ENCODE measurements at places on chromosomes 3 and 15.

GRCh38 chr3:69741032-69741767 lies 1.9 kb downstream of the MITF start:
- no peak for DNase-seq

DNA sequence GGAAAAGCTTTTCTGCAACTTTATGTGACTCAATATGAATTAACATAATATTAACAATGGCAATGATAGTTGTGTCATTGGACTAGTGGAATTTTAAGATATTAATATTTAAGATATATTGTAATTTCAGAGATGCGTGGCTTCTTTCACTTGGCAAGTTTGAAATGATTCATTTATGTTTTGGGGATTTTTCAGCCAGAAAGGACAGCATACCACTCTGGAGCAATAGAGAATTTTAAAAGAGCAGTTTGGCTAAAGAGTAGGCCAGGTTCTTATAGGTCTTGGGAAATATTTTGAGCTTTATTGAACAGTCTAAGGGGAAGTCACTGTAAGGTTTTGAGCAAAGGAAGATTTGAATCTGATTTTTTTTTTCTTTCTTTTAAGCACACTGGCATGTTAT lies 16.5 kb downstream of the GMPS start:
- no peak for DNase-seq

DNA sequence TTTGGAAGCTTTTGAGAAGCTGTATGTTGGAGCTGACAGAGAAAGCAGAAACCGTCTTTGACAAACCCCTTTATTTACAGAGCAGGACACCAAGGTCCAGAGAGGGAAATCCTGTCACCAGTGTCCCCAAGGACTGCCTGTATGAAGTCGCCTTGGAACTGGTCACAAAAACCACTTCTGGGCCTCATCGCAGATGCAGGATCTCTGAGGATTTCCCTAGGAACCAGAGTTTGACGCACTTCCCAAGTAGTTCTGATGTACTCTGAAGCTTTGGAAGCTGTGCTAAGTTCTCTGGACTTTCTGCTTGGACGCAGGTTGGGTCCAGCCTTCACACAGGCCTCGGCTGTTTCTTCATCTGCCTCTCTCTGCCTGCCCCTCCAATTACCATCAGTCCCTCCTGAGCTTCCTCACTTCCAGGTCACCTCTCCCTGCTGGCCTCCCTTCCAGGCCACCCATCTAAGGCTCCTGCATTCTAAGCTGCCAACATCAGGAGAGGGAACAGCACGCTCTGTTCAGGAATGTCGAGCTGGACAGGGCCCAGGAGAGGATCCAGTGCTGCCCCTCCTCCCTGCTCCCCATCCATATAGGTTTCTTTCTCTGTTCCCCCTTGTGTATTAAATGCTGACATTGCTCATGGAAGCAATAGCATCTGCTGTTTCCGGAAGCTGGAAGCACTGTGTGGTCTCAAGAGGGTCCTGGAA lies 270.8 kb downstream of the OPA1 start:
- no peak for DNase-seq

DNA sequence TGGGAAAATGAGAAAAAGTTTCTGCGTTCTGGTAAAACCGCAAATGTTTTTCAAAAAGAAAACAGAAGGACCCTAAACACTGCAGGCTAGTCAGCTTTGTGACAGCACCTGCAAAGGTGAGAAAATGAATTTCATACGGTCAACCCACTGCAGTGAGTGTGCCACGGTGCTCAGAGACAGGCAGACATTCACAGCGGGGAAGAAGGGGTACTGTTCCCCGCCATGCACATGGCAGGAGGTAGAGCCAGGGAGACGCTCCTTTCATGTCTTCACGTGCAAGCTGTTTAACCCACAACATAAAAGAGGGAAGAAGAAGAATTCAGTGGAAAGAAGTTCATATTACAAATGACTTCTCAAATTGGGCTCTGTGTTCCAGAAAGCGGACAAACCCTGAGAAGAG lies 109.5 kb downstream of the SEC22A start:
- DNase-seq, result no peak

- DNase-seq, result no peak
These were observed 946.8 kb downstream of the TUSC7 start for GRCh38 chr3:117656391-117656790.

- no peak for DNase-seq
These were observed 15.5 kb upstream of the GATM start for GRCh38 chr15:45393851-45394250.

DNA sequence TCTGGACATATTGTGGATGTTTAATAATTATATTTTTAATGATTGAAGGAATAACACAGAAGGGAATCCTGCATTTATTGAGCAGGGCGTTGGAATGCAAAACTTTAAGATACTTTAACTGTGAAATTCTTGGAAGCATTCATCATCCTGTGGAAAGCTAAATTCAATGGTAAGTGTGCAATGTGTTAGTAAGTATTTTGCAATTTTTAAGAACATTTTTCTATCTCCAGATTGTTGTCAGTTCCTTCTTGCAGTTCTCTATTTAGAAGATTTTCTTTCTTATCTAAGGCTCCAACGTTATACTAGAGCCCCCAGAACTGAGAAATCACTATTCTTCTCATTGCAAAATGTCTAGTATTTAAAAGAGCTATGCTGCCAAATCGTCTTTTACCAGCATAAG lies 132.2 kb upstream of the TSC22D2 start:
- DNase-seq, result no peak

- no peak for DNase-seq
These were observed 160.5 kb upstream of the CCDC54 start for GRCh38 chr3:107216711-107217110.

GRCh38 chr3:162984746-162985145 lies 1488.1 kb downstream of the OTOL1 start:
- no peak for DNase-seq

DNA sequence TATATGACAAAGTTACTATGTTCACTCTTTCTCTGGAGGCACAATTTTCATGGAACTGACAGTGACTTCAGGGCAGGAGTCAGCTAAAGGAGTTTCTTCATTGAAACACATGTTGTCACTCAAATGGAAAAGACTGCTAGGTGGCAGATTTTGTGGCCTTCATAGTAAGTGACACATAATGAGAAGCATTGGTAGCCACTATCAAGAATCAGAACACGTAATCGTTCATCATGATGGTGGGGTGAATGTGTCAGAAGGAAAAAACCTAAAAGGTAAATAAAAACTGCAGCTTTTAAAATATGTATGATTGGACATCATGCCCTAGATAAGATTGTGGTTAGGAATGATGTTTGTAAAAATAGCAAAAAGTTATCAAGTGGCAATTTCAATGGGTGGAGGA lies 1491.0 kb downstream of the SI start:
- DNase-seq, result no peak

GRCh38 chr3:122000936-122001605 lies 21.0 kb downstream of the ILDR1 start:
- DNase-seq, result no peak

- no peak for DNase-seq
These were observed 511.3 kb downstream of the FGF12 start for GRCh38 chr3:192216067-192216466.

DNA sequence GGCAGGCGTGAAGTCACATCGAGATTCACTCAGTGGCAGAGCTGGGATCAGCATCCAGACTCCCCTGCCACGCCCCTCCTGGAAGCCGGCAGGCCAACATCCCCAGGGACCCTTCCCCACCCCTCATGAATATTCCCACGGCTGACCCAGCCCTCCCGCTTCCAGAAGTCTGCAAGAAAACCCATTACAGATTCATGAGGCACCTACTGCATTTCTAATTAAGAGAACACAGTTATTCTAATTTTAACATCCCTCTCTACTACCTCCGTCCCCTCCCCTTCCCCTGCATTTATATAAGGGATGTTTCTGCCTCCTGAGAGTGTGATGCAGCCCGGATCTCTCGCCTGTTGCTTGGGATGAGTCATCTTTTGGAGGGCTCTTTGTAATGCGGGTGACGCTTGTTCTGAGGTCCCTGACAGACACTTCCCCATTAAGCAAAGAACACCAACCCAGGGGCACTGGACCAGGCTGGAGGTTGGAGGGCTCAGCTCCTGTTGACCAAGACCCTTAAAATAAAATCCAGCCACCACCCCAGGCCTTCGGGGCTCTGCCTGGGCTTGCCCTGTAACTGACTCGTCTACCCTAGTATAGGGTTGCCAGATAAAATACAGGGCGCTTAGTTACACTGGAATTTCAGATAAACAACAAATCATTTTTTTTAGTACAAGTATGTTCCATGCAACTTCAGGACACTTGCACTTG lies 118.7 kb downstream of the NUP210 start:
- peak; percentile 13 for DNase-seq
